ENCODE measurements at places on chromosomes 13 and 19.
A peak's percentile ranks its signal among the peaks of the same experiment; 100 is the strongest.

DNA sequence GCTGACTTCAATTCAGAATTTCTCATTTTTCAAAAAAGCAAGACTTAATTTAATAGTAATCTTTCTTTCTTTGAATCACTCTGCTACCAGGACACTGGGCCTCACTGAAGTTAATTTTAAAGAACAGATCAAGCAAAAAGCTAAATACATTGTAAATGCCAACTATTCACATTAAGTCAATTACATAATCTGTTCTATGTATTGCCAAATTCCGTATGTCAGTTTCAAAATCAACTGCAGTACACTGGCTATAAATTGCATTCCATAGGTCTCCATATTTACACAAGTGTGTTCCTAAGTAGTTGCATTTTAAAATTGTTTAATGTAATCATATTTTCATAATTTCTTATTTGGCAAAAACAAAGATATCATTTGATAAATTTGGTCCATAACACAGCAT, 10.1 kb downstream of the FOXO1 start:
- no peak for DNase-seq

GRCh38 chr13:102838273-102838672, 7.6 kb upstream of the ERCC5 start:
- DNase-seq = no peak

- no peak for DNase-seq
Measured at GRCh38 chr13:44243198-44243857, 130.3 kb upstream of the SERP2 start.

- no peak for DNase-seq
Measured at GRCh38 chr13:47901441-47901840, 99.6 kb downstream of the SUCLA2 start.

GRCh38 chr13:73835138-73835721, 299.0 kb downstream of the KLF12 start:
- no peak for DNase-seq

DNA sequence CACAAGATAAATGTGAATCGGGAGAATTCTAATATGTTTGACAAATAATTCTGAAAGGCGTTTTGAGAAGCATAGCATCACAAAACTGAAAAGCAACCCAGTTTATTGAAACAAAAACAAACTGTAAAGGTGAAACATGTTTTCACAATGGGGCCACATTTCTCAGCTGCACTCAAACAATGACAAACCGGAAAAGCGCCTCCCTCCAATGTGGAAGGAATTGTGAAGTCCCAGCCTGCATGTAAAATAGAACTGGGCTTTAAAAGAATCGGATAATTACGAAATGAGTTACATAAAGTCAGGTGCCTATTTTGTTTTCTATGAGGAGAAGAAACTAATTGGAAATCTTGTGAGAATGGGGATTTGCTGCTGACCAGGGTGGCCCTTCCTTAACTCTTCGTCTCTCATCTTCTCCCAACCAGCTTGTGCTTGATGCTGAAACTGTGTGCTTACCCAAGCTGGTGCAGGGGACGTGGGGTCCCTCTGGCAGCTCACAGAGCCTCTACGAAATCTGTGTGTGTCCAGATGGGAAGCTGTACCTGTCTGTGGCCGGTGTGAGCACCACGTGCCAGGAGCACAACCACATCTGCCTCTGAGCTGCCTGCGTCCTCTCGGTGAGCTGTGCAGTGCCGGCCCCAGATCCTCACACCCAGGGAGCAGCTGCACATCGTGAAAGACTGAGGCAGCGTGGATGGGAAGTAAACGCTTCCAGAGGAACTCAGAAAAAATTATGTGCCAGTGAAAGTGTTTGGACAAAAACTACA, 109.4 kb downstream of the SACS start:
- DNase-seq = no peak

DNA sequence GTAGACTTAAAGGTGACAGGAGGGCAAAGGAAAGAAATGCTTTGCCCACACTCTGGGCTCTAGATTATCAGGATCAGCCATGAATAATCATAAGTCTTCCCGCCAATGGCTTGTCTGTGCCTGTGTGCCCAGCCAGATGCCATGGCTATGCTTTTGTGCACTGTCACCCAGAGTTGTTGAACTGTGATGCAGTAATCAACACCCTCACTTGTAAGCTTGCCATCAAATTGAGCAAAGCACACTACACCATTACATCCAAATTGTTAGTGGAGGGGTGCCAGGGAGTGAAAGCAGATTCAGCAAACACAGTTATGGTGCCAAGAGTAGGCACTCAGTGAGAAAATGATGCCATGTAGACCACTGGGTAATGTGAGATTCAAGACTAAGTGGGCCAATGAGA, 845.3 kb upstream of the MIR17HG start:
- DNase-seq = no peak

- DNase-seq = no peak
Measured at GRCh38 chr13:97082461-97083207, 88.4 kb upstream of the OXGR1 start.

GRCh38 chr13:103133556-103133955, 67.3 kb upstream of the SLC10A2 start:
- DNase-seq = no peak

DNA sequence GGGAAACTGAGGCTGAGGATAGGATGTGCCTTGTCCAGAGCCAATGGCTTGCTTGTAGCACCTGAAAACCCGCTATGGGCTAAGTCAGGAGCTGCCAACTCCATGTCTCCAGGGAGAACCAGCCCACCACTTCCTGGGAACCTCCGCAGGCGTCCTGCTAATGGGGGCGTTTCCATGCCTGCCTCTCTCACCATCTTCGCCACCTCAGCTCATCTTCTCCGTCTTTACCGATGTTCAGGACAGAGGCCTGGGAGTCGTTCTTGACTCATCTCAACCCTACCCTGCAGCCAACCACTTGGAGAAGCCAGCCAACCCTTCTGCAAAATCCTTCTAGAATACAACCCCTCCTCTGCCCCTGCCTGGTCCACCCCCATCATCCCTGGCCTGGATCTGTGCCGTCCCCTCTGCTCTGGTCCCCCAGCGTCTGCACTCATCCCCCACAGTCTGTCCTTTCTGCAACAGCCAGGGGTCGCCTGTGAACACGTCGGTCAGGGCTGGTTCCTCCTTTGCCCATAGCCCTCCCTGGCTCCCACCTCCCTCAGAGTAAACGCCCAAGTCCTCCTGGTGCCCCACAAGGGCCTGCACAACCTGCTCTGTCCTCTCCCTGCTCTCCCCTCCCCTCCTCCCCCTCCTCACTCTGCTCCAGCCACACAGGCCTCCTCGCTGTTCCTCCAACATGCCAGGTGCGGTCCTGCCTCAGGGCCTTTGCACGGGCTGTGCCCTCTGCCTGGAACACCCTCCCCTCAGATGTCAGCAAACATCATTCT, 31.0 kb downstream of the PTPRS start:
- DNase-seq = no peak

DNA sequence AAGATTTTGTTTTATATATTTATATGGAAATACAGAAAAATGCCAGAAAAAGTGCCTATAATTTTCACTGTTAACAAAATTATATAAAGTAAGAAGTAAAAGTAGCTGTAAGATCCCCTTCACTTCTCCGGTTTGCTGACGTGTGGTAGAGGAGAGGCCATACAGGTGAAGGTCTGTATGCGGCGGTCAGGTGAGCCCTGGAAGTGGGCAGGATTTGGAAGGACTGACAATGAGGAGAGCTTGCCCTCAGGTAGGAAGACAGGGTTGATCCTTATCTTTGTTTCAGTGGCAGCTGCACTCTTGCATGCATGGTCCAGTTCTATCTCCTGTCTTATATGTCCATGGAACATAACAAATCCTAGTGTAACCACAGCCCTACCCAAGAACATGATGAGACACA, 16.9 kb upstream of the TFDP1 start:
- no peak for DNase-seq

GRCh38 chr19:5047251-5047935, 78.5 kb downstream of the KDM4B start:
- no peak for DNase-seq

DNA sequence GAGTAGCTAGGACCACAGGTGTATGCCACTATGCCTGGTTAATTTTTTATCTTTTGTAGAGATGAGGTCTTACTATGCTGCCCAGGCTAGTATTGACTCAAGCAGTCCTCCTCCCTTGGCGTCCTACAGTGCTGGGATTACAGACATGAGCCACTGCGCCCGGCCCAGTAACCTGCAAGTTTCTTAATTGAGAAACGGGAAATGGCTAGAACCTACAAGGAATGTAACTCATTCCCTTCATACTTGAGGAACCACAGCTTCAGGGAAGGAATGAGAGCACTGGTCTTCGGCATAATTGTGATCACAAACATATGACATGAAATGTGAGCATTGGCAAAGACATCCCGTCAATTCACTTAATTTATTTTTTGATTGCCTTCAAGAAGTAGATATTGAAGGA, 157.0 kb downstream of the KLF5 start:
- no peak for DNase-seq

DNA sequence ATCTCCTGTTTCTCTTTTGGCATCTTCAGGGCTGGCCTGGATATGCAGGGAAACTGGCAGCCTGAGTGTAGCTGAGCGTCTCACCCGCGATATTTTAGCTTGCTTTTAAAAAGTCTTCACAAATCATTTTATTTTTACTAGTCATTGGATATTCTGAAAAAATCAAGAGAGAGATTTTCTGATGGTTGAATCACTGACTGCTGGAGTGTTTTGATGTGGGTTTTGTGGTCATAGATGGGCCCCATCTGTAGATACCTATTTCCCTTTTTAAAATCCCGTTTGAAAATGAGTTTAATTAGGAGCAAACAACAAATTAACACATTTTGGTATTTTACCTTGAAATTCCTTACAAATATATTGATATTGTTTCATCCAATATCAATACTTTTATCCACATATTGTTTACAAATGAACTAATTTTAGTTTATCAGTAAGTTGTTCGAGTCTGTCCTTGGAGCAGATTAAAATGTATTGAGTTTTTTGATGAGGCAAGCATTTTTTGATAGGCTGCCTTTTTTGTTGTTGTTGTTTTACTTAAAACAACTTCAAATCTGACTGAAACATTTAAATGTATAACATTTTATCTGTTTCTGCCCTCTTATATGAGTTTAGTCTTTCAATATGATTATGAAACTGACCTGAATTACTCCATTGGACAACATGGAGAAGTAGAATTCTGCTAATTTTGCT, 21.5 kb upstream of the OXGR1 start:
- no peak for DNase-seq

DNA sequence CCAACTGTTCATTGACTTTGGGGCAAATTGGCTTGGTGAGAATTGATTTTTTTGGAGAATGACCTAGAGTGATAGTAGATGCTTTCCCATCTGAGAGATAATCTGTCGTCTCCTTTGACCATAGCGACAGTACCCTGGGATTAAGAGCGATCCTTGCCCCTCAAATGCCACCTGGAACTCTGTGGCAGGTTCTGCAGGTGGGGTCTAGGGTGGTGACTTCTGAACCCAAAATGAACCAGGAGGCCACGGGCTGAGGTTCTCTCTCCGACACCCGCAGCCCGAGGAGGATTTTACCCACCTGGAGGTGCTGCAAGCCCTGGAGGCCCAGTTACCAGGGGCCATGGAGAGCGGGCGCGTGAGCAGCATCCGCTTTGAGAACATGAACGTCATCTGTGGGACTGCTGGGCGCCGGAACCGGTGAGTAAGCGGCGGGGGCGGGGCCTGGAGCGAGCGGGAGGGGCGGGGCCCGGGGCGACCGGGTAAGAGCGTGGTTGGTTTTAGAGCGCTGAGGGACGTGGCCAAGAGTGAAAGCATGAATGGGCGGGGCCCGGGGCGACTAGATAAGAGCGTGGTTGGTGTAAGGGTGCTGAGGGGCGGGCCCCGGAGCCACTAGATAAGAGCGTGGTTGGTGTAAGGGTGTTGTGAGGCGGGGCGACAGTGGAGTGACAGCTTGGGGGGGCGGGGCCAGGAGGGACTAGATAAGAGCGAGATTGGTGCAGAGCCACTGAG, 8.6 kb downstream of the C19orf81 start:
- DNase-seq = peak; percentile 73

DNA sequence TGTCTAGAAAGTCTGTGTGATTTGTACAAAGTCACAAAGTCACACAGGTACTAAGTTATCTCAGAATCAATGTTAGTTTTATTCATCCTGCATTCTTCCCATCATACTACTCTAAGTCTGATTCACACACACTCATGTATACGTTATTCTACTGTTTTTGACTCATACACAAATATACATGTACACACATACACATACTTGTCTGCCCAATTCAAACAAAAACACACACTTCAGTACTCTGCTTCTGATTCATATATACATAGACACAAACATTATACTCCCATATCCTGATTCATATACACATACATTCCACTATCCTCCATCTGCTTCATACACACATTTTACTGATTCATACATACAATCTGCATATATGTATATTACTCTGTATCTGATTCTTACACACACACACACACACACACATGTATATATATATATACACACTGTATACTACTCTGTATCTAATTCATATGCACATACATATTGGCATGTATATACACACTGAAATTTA, 69.3 kb downstream of the KLF12 start:
- DNase-seq = no peak

DNA sequence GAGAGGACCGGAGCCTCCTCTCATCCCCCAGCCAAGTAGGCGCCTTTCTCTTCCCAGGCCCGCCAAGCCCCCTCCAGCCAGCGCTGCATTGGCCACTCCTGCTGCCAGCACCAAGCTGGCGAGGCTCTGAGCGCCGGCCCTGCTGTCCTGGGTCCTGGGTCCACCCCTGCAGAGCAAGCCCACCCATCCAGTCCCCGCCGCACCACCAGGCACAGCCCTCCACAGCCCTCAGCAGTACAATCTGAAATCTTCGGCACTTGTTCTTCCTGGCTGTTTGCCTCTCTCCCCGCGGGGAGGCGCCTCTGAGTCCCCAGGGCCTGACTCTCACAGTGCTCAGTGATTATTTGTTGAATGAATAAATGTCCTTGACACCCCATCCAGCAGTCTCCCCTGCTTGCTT, 236.4 kb upstream of the SGCG start:
- DNase-seq = no peak

DNA sequence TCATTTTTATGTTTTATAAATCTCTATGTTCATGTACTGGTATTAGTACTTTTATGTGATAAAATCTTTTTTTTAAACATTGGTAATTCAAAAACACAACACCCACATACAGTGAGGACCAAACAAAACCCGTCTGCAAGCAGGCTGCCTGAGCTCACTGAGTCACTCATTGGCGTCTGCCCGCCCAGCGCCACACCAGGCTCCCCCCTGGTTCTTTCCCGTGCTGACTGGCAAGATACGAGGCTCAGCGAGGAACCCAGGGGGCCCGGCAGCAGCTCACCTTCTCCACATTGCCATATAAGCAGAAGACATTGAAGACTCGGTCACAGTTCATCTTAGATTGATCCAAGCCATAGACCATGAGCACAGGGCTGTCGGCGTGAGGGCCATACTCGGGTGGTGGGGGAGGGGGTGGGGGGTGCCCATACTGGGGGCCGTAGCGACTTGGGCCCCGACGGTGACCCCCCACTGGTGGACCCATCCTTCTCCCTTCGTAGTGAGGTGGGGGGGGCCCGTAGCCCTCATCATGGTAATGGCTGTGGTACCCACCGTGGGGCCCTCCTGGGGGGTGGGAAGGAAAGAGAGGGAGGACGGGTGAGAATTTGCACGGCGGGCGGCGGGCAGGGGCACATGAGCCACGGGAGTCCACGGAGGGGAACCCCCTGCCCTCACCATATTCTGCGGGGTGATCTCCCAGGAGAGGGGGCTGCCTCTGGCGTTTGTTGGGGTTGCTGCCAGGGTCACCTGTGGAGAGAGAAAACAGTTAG, 8.4 kb upstream of the ECH1 start:
- DNase-seq = no peak

Data from activated CD4-positive, CD25-positive, alpha-beta regulatory T cell treated with anti-CD3 and anti-CD28 coated beads, Interleukin-2, amount 50 U/mL, for 72 hours (primary cell).